Caki2 (cell line): ENCODE measurements at places on chromosomes 2 and 18. TPM values are rescaled to one million over a fixed set of nuclear protein-coding genes. Genes with fewer than 3 reads are reported as not detected.

The PROKR1 gene
- not detected in 2 replicates for total RNA-seq

The TEX51 gene
- not detected in 2 replicates for total RNA-seq

The HOXD4 gene
- 0.17 TPM in 1 of 2 replicates, not detected in the other for total RNA-seq

The ZNF2 gene
- 3.3 and 4.4 TPM in 2 replicates for total RNA-seq

The SGO2 gene
- total RNA-seq = 5.2 and 7.1 TPM in 2 replicates

DNA sequence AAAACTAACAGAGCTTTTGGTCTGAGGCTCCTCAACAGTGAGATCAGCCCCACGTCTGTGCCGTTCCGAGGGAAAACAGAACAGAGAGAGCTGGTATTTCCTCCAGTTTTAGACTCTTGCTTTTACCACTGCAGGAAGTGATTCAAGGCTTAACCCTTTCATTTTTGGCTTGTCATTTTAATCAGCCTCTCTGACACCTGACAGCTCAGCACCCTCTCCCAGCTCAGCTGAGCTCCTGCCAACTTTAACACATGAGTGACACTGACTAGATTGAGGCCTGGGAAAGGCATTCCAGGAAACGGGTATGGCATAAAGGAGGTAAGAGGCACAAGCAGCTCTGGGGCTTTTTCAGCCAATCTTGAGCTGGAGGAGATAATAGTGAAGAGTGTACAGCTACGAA, 239.4 kb upstream of the SKOR2 start:
- DNase-seq = no peak

- DNase-seq = no peak
These were observed 264.9 kb downstream of the ALPK2 start for GRCh38 chr18:58363767-58364540.

DNA sequence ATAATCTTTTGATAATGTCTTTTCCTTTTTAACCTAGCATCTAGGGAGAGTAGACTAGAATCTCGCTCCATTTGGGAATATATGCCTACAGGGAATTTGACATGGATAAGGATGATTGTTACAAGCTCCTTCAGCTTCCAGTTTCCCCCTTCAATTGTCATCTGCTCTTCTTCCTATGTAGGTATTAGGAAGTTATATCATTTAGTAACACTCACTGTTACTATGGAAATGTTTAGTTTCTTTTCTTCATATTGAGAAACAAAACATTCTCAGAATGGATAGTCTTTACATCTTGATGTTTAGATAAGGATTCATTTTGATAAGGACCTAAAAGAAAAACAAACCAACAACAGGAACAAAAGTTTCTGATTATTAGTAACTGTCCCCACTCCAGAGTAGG, 127.6 kb downstream of the PHLPP1 start:
- no peak for DNase-seq

DNA sequence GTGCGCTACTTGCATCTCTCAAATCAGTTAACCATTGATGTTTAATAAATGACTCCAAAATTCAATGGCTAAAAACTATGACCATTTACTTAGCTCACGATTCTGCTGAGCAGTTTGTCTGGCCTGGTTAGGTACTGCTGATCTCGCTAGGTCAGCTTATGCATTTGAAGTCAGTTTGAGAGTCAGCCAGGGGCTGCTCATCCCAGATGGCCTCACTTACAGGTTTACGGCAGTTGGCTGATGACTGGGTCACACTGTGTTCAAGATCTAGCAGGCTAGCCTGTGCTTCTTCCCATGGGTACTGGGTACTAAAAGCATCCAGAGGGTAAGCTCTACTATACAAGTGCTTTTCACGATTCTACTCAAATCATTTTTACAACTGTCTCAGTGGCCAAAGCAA, 122.1 kb downstream of the DLGAP1 start:
- DNase-seq = no peak

- no peak for DNase-seq
These were observed 226.0 kb downstream of the FAM210A start for GRCh38 chr18:13500227-13500865.

GRCh38 chr2:172863341-172863740, 127.7 kb downstream of the RAPGEF4 start:
- no peak for DNase-seq

- DNase-seq = no peak
These were observed 23.9 kb downstream of the BAZ2B start for GRCh38 chr2:159592441-159592840.

GRCh38 chr2:111900859-111901258, 2.5 kb downstream of the MERTK start:
- DNase-seq = peak; percentile 58
